Uterus (tissue), 4 donors: ENCODE measurements at places on chromosomes 5 and 9. TPM values are rescaled to one million over a fixed set of nuclear protein-coding genes. Genes with fewer than 3 reads are reported as not detected.

DNA sequence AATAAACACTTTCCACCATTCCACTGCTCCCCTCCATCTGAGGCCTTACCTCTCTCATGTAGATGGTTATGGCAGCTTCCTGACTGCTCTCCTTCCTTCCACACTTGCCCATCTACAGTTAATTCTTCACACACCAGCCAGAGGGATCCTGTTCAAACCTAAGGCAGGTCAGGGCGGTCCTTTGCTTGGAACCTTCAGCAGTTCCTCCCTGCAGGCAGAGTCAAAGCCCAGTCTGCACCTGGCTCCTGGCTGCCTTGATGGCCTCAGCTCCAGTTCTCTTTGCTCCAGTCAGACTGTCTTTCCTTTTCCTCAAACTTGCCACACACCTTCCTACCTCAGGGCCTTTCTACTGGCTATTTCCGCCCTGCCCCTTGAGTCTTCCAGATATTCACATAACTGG lies 30.2 kb upstream of the NR3C1 start:
- H3K4me3 ChIP-seq, result no peak overlapping the region
- H3K4me1 ChIP-seq, result no peaks in the 10 kb centered on the region
- H3K36me3 ChIP-seq, result no peaks in the 10 kb centered on the region
- no peak overlapping the region for H3K27ac ChIP-seq

DNA sequence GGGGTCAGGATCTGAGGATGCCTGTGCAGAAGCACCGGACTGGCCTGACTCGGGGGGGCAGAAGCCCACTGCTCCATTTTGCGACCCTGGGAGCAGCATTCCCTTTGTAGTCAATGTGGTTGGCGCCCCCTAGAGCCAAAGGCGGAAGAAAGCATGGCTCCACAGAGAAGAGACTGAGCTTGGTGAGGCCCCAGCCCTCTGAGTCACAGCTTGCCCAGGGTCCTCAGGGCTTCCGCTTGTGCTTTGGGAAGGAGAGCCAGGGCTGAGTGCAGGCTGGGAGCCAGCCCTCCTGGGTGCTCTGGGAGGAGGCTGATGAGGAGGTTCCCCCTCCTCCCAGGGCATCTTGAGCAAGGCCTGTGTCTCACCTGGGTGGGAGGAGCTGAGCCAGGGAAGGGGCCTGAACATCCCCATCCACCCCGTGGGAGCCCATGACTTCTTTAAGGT lies 5.5 kb upstream of the AQP3 start:
- H3K4me1 ChIP-seq, result no peaks in the 10 kb centered on the region
- H3K36me3 ChIP-seq, result no peaks in the 10 kb centered on the region
- H3K4me3 ChIP-seq, result no peak overlapping the region
- no peaks in the 10 kb centered on the region for H3K27me3 ChIP-seq

GRCh38 chr5:172647352-172648012 lies 6.4 kb downstream of the NEURL1B start:
- no peaks in the 10 kb centered on the region for H3K27me3 ChIP-seq
- H3K4me1 ChIP-seq, result peaks cover 28% of the 10 kb centered on the region
- no peak for DNase-seq

The PRLR gene
- total RNA-seq, result 80.6 TPM

DNA sequence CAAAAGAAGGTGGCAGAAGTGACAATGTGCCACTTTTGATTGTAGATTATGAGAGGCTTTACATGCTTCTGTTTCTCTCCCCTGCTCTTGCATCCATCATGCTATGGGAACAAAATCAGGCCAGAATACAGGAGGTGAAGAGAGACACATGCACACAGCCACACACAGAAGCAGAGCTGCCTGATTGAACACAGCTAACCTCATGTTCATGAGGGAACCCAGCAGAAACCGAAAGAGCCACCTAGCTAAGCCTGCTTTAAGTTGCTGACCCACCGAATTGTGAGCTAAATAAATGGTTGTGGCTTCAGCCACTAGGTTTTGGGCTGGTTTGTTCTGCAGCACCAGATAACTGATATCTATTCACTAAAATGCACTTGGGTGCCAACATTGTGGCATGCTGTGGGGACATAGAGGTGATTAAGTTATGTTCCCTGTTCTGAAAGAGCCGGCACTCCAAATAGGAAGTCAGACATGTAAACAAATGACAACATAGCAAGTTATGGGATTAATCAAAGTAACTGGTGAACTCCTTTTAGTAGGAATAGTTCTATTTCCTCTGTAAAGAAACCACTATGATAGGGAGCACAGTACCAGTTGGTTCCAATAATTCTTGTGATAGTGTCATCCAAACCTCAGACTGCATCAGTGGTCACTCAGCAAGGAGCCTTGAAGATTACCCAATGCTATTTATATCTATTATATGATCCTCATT lies 93.6 kb upstream of the TNC start:
- no peak for DNase-seq
- H3K4me1 ChIP-seq, result peaks cover 7% of the 10 kb centered on the region
- H3K36me3 ChIP-seq, result no peaks in the 10 kb centered on the region
- H3K27me3 ChIP-seq, result no peaks in the 10 kb centered on the region
- H3K4me3 ChIP-seq, result no peak overlapping the region
- peak overlapping the region; percentile 5 for H3K27ac ChIP-seq

DNA sequence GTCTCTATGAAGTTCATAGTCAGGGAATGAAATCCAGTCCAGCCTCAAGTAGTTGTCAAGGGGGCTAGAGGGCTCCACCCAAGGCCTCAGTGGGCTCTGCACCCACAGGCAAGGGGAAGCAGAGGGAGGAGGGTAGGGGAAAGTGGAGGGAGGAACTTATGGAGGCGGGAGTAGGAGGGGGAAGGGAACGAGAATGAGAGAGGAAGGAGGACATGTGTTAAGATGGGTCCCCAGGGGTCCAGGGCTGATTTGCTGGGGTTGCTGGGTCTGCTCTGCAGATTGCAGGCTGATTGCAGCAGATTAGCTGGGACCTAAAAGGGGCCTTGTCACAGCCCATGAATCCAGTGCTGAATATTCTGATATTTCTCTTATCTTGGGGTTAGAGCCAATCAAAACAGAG lies 166.9 kb upstream of the IL12B start:
- H3K4me1 ChIP-seq, result no peaks in the 10 kb centered on the region
- no peaks in the 10 kb centered on the region for H3K36me3 ChIP-seq
- H3K27ac ChIP-seq, result no peak overlapping the region
- no peaks in the 10 kb centered on the region for H3K27me3 ChIP-seq

DNA sequence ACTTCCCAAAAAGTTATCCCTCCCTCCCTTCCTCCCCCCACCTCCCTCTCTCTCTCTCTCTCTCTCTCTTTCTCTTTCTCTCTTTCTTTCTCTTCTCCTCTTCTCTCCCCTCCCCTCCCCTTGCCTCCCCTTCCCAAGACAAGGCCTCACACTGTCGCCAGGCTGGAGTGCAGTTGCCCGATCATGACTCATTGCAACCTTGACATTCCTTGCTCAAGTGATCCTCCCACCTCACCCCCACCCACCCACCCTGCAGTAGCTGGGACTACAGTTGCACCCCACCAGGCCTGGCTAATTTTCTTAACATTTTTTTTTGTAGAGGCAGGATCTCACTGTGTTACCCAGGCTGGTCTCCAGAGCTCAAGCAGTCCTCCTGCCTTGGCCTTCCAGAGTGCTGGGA lies 32.8 kb downstream of the VPS13A start:
- no peak for DNase-seq
- no peaks in the 10 kb centered on the region for H3K36me3 ChIP-seq
- H3K27me3 ChIP-seq, result no peaks in the 10 kb centered on the region
- no peak overlapping the region for H3K4me3 ChIP-seq
- no peak overlapping the region for H3K27ac ChIP-seq

- no peaks in the 10 kb centered on the region for H3K27me3 ChIP-seq
- H3K27ac ChIP-seq, result no peak overlapping the region
- DNase-seq, result no peak
- H3K36me3 ChIP-seq, result no peaks in the 10 kb centered on the region
- no peaks in the 10 kb centered on the region for H3K4me1 ChIP-seq
- H3K4me3 ChIP-seq, result no peak overlapping the region
Observed at GRCh38 chr5:81070571-81071255, 110.5 kb downstream of the RASGRF2 start.

DNA sequence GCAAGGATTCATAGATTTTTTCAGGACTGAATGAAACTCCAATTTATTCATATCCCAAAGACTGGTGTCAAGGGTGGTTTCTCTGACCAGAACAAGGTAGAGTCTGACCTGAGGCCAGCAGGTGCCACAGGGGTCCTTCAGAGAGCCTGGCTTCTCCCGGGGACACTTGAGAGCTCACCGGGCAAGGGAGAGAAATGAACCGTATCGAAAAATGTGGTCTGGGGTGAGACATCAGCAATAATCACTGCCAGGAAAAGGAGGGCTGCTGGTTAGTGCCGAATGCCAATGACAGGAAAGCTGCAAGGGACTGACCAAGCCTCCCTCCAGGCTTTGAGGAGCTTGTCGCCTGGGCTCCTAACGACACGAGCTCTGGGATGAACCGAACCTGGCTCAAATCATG lies 142.7 kb downstream of the TTLL11 start:
- H3K27me3 ChIP-seq, result no peaks in the 10 kb centered on the region
- no peak for DNase-seq
- H3K4me3 ChIP-seq, result no peak overlapping the region
- H3K36me3 ChIP-seq, result no peaks in the 10 kb centered on the region
- no peaks in the 10 kb centered on the region for H3K4me1 ChIP-seq

The ADAMTS16 gene
- total RNA-seq, result not detected

DNA sequence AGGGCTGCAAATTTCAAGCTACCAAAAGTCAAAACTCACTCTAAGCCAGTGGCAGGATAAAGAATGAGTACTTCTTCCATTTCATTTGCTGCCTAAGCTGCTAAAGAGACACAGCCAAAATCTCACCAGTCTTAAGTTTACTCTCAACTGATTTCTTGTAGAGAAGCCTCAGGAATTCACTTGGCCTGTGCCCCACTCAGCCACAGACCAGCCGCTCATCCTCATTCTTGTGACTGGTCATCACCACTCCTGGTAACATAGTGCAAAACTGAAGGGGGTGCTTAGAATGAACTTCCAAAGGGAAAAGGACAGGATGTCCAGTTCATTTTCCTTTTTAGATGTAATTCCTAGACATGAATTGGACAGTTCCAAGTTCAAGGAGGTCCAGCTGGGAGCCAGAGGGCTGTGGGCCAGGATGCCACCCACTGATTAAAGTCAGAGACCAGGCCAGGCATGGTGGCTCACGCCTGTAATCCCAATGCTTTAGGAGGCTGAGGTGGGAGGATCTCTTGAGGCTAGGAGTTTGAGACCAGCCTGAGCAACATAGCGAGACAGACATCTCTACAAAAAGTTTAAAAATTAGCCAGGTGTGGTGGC lies 72.7 kb upstream of the RANBP3L start:
- H3K27me3 ChIP-seq, result no peaks in the 10 kb centered on the region
- H3K36me3 ChIP-seq, result no peaks in the 10 kb centered on the region
- no peak overlapping the region for H3K27ac ChIP-seq
- no peak overlapping the region for H3K4me3 ChIP-seq
- DNase-seq, result no peak

DNA sequence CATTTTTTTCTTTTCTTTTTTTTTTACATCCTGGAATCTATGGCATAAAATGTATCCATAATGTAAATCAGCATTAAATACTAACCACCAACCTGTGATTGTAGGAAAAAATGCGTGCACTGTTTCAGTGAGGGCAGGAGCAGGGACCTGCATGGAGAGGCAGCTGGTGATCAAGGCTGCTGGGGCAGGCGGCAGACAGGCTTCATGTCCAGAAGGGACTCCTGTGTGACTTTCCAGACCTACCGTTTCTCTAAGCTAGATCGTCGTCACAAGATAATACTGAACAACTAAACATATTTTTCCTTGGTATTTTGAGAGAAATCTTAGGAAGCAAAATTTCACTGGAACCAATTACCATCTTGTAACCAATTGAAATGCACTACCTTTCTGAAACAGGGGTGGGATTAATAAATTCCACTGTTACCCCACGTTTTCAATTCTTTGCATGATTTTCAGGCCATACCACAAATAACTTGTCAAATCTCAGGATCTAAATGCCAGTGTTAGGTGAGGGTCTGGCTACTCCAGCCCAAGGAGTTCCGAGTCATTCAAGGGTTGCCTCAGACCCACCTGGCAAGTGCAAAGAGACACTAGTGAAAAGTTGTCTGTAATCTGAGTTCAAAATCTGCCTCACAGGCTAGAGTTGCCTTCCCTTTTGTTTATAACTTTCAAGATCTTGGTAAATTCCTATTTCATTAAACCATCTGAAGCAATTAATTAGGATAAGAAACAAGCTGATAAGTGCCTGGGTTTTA lies 198.2 kb downstream of the SEMA5A start:
- H3K4me3 ChIP-seq, result no peak overlapping the region
- no peaks in the 10 kb centered on the region for H3K36me3 ChIP-seq
- no peak overlapping the region for H3K27ac ChIP-seq
- DNase-seq, result no peak

DNA sequence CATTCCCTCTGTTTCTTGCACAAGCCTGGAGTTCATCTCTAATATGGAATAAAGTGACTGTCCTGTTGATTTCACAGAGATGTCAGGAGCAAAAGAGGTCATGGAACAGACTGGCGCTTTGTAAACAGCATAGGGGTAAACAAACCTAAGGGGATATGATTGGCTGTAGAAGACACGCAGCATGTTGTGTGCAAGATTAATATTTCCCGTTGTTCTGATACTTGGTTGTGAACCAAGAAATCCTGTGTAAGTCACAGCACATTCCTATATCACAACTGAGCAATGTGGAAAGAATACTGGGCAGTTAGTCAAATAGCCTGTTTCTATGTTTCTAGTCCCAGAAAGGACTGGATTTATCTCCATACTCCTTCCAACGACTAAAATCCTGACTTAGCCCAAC lies 3.2 kb downstream of the ADAMTS12 start:
- no peak overlapping the region for H3K4me3 ChIP-seq
- no peaks in the 10 kb centered on the region for H3K27me3 ChIP-seq
- no peaks in the 10 kb centered on the region for H3K36me3 ChIP-seq
- no peaks in the 10 kb centered on the region for H3K4me1 ChIP-seq
- H3K27ac ChIP-seq, result no peak overlapping the region
- no peak for DNase-seq

DNA sequence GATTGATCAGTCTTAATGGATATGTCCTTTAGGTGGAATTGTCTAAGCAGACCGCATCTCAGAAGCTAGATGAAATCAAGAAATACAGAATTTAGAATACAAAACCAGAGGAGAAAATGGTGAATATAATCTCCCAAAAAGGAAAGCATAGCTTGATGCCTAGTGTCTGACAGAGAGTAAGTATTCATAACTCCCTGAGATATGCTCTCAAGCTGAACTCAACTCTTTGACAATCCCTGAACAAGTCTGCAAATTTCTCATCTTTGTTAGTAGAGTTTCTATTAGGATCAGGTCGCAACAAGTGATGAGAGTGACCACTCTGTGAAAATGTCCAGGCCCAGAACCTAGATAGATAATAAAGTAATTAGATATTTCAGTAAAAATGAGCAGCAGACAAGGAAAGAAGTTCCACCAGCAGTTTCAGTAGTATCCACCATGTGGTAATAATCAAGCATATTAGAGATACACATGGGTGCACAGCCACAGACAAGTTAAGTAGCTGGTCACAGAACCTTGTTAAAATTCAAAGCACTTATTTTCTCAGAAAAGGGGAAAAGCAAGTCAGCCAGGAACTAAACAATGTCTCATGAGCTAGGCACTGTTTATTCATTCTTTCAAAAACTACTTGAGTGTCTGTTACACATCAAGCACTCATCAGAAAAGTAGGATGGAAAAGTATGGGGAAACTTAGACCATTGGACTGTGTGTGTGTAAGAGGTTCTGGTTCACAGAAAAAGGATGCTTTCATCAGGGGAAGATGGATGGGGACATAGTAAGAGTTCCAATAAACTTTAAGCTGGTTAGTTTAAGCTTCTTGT lies 481.5 kb upstream of the TUSC1 start:
- H3K27ac ChIP-seq, result no peak overlapping the region
- H3K27me3 ChIP-seq, result no peaks in the 10 kb centered on the region
- no peaks in the 10 kb centered on the region for H3K4me1 ChIP-seq

GRCh38 chr9:125146247-125146646 lies 2.9 kb upstream of the SCAI start:
- H3K4me1 ChIP-seq, result no peaks in the 10 kb centered on the region
- no peak overlapping the region for H3K4me3 ChIP-seq
- no peak overlapping the region for H3K27ac ChIP-seq

The GRXCR2 gene
- not detected for total RNA-seq
